KG1 (cell line): ENCODE measurements at places on chromosomes 2 and 18.

DNA sequence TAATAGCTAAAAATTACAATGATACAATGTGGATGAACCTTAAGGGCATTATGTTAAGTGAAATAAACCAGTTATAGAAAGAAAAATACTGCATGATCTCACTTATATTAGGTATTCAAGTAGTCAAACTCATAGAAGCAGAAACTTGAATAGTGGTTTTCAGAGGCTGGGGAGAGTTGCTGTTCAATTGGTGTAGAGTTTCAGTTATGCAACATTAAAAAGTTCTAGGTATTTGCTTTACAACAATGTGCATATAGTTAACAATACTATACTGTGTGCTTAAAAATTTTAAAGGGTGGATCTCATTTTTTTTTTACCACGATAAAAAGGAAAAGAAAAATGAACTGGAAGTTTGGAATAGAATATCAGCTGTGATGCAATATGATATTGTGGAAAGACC lies 479.1 kb downstream of the SPAG16 start:
- no peak for DNase-seq

GRCh38 chr2:241801611-241802420 lies 7.2 kb upstream of the NEU4 start:
- no peak for DNase-seq

GRCh38 chr18:48805826-48806535 lies 144.8 kb downstream of the SMAD7 start:
- DNase-seq: no peak

DNA sequence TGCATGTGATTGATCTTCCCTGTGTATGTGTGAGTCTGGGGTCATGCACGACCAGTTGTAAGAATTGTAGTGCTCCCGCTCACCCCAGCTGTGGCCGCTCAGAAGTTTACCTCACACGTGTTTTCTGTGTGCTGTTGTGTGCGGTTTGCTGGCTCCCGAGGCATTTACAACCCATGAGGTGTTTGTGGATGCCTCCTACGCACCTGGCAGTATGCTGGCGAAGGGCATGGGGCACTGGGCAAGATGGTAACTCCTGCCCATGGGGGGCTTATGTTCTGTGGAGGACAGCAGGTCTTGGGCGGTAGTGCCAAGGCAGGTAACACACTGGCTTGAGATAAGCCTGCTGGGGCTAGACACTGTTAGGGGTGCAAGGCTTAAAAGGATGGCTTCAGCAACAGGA lies 102.6 kb upstream of the HS6ST1 start:
- no peak for DNase-seq

DNA sequence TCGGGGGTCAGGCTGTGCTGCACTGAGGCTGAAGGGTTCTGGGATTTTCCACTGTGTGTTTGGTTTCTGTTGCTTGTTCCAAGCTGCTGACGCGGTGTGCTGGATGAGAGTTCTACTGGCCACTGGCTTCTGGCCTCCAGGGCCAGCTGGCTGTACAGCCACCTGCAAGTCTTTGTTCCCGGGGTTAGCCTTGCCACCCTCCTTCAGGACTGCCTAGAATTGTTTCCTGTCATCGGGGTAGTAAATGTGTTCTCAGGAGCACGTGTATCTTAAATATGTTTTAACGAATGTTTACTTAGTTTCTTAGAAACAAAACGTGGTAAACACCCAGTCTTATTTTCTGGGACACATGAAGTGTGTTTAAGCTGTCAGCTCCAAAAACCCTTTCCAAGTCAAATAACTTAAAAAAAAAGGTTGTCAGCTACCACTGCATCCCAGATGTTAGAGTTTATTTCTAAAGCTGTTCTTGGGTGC lies 231.2 kb downstream of the AGAP1 start:
- no peak for DNase-seq

GRCh38 chr2:105934467-105934866 lies 189.8 kb downstream of the NCK2 start:
- DNase-seq: no peak

- no peak for DNase-seq
These were observed 54.5 kb downstream of the C18orf63 start for GRCh38 chr18:74370115-74370514.

DNA sequence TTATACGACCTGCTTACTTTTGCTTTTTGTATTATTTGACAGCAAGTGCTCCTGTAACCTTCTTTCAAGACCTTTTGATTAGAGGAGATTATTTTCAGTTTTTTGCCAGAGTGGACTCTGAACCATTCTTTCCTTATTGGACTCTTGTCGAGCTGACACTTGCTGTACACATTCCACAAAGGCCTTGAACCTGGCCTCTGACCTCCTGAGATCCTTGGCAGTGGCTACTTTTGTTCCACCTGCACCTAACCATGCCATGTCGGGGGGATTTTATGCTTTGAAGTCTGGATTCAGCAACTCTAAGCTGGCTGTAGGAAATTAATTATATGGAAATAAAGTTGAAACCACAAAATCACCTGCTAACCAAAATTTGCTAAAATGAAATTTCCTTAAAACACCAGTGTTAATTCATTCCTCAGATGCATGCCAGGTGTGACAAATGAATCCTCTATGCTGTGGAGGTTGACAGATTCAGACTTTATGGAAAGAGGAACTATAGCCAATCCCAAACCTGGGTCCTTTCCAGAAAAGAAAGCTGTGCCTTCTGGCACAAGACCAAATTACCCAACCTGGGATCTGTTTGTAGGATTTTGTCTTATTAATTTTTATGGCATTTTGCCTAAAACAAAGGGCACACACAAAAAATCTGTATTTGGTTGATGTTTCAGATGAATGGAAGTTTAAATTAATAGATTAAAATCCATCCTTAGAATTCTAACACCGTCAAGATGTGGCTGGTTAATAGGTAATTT lies 110.4 kb downstream of the CDC42EP3 start:
- DNase-seq: no peak

- DNase-seq: no peak
These were observed 43.0 kb upstream of the KCNF1 start for GRCh38 chr2:10868465-10869314.

- DNase-seq: no peak
These were observed 509.9 kb upstream of the VRK2 start for GRCh38 chr2:57536535-57537231.

DNA sequence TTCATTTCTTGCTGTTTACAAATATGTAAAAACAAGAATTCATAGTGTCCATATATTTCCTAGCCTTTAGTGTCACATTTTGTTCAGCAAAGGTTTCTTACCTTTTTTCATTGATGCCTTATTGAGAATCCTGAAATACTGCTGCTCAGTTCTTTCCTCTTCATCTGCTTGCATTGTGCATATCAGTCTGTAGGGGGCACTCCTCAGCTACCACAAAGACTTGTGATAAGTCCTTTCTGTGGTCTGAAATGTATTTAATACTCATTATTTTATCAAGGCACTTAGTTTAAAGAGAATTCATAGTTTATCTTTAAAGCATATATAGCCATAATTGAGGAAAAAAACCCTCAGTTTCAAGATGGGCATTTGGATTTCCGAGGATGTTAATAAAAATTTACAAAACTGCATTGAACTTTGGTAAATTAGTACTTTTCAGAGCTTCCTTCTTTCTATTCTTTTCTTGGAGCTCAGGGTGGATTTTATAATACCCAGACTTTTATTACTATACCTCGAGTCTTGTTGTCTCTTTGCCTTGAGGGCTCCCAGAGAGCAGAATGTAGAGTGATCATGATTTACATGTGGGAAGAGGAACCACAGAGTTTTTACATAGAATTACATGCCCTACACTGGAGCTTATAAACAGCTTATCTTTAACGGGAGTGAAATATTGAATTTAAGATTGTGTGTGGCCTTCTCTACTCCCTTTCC lies 570.1 kb downstream of the PLCL1 start:
- peak; percentile 18 for DNase-seq

DNA sequence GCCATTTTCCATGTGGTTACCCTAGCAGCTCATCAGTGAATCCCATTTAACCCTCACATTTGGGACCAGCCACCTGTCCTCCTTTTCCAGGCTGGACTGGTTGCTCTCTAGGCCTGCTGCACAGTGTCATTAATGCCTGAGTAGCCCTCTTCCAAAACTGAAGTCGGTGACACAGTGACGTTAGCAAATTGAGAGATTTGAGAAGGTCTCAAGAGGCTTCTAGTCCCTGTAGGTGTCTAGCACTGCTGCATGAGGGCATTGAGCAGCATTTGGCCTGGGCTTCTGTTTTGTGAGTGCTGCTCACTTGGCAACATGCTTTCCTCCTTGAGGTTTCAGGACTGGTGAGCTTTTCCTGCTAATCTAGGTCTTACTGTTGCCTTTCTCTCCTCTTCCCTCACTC lies 36.7 kb downstream of the PKP4 start:
- DNase-seq: no peak

GRCh38 chr2:170313992-170314348 lies 136.0 kb downstream of the MYO3B start:
- DNase-seq: no peak

DNA sequence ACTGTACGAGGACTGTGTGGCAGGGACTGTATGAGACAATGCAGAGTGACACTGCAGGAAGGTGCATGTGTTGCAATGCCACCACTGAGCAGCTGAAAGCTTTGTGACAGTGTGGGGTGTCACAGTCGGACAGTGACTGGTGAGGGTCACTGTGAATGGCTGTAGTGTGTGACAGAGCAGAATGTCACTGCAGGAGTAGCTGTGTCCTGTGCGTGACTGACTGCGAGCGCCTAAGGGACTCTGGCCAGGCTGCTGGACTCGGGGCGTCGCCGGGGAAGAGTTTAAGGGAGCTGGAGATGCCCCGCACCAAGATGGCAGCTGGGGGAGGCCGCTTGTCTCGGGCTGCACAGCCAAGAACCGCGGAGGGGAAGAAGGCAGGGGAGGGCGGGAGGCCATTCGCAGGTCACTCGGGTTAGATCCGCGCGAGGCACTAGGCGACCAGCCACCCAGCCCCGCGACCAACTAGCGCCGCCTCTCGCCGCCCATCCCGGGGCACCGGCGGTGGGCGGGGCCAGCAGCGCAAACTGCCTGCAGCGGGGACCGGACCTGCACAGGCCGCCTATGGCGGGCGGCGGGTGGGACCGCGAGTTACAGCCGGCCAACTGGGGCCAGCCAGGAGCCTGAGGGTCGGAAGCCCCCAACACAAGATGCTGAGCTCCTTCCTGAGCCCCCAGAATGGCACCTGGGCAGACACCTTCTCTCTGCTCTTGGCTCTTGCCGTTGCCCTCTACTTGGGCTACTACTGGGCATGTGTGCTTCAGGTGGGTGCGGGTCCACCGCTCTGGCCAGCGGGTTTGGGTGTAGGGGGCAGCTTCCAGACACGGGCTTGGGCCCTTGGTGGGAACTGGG lies at the start of gene ABHD1:
Gene ABHD1 (plus strand): TSS at position 514 of the 849 bp plus-strand sequence. CDS start 134 bp downstream, at position 648.
- DNase-seq: no peak

GRCh38 chr18:63187791-63188460 lies 131.6 kb downstream of the BCL2 start:
- no peak for DNase-seq

- no peak for DNase-seq
These were observed 7.5 kb downstream of the SH3RF3 start for GRCh38 chr2:109136542-109136941.

DNA sequence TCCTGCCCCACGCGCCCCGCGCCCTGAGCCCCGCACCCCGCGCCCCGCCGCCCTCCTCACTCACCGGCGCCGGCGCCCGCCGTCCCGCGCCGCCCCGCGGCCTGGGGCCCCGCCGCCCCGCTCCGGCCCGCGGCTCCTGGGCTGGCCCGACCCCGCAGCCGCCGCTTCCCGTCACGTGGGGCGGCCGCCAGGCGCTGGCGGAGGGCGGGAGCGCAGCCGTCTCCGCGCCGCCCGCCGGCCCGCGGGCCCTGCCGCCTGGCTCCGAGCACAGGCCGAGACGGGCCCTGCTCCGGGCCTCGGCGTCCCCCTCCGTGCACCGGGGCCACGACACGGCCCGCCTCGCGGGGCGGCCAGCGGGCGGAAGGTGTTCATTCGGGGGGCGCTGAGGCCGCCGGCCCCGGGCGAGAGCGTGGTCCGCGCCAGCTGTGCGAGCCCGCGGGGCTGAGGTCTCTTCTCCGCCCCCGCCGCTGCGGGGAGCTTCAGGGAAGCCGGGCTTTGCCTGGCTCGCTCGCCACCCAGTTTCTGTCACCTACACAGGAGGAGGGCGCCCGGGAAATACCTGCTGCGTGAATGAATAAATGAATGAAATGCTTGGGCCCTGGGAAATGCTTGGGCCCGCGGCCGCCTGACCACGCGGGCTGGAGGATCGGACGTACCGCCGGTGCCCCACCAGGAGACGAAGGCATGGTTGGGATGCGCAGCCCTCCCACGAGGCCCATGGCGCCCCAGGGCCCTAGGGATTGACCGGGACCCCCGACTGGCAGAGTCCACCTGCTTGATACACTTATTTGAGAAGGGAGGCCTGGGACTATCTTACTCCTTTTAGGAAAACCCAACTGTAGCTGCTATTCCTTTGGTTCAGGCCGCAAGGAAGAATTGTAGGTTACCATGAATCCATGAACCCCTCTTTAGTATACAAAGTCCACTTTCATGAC lies at the start of gene TGFBRAP1:
Gene TGFBRAP1 (minus strand): TSS at position 175 of the 935 bp plus-strand sequence. CDS start 21,434 bp downstream, outside the sequence.
- DNase-seq: peak; percentile 24

DNA sequence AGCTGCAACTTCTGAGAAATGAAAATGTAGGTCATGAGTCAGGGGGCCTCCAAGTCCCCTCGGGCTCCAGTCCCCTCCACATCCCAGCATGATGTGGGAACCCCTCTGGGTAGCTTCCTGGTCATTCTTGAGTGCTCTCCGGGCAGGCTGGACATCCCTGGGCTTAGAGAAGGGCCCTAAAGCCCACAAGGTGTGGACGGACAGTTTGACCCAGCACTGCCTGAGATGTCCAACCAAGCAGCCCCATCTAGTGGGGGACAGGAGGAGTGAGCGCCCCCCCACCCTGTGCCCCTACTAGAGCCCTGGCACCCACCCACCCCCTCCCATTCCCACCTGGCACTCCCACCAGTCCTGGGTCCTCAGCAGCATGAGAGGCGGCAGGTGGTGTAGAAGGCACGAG lies 46.0 kb downstream of the CYP27C1 start:
- no peak for DNase-seq

- no peak for DNase-seq
These were observed 70.3 kb upstream of the NCK2 start for GRCh38 chr2:105674401-105674800.

GRCh38 chr18:48721312-48721711 lies 182.5 kb downstream of the CTIF start:
- no peak for DNase-seq

- no peak for DNase-seq
These were observed 81.3 kb upstream of the PELI1 start for GRCh38 chr2:64225491-64225890.

DNA sequence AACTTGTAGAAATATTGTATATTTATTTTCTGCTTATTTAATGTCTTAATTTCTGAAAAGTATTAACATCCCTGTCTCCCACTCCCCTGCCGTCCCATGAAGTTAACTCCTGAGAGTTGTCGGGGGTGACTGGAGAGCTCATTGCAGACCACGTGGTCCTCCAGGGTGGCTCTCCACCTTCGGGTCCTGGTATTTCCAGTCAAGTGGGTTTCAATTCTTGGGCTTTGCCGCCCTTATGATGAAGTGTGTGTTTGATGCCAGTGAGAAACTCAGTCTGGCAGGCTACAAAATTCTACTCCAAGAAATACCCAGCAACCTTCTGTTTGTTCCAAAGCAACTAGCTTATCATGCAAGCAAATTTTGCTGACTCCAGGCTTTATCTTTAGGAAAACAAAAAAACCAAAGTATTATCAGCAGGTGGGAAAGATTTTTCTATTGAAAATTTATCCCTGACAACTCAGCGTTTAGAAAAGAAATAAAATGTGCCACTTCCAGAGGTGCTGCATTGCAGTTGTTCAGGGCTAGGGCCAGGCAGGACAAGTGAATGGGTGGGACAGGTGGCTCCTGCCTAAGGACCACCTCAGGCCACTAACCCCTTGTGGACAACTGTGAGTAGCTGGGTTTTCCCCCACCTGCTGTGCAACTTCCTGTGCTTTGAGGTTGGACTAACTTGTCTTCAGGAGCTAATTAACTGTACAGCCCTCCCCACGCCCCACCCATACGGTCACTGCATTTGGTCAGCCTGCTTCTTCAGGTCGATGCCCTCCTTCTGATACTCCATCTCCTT lies 46.6 kb downstream of the BCL2L11 start:
- no peak for DNase-seq
